Amniotic stem cell (primary cell): ENCODE measurements at places on chromosomes 5 and 9.

DNA sequence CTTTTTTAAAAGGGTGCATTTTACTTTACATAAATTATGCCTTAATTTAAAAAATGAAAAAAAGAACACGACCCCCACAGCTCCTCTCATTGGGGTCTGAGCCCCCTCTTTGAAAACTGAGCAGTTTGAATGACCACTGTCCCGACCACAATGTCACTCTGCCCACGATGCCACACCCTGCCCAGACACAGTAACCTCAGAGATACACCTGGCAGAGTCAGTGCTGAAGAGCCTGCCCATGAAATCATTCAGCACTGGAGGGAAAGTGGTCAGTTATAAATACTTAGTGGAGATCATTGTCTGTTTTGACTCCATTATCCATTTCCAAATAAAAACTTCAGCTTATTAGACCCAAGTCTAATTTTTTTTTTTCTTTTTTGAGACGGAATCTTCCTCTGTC, 49.3 kb downstream of the DNAJC21 start:
- no peak for DNase-seq

GRCh38 chr9:126704892-126705766, 91.4 kb downstream of the LMX1B start:
- peak; percentile 15 for DNase-seq

- DNase-seq, result no peak
Measured at GRCh38 chr5:2187156-2187555, 304.4 kb upstream of the IRX4 start.

DNA sequence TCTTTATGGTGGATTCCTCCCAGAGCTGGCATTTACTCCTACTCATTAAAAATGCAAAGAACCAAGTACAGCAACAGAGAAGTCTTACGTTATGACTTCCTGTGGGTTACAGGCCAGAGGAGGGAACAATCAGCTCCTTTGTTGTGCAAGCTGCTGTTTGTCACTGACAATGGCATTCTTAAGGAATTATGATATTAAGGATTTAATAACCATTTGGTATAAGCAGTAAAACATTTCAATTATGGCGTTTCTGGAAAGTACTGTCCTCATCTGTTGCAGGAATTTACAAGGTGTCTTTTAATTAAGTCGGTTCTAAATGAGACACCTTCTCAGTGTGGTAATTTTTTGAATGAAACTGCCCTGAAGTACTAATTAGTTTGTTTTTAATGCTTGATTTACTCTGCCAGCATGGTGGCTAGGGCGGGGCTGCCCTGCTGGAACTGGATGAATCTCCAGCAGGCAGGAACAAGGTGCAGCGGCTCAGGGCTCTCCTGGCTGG, 49.1 kb upstream of the VDAC1 start:
- DNase-seq, result no peak

GRCh38 chr5:117230375-117230774, 655.8 kb upstream of the SEMA6A start:
- DNase-seq, result no peak

GRCh38 chr5:10761933-10762775, 1.1 kb upstream of the DAP start:
- no peak for DNase-seq

GRCh38 chr9:35515766-35516165, 25.9 kb downstream of the RUSC2 start:
- no peak for DNase-seq

GRCh38 chr9:38039090-38039906, 29.7 kb downstream of the SHB start:
- no peak for DNase-seq

GRCh38 chr5:56326770-56327169, 93.6 kb upstream of the ANKRD55 start:
- no peak for DNase-seq
